ENCODE measurements at places on chromosomes 6 and 20. TPM values are rescaled to one million over a fixed set of nuclear protein-coding genes. Genes with fewer than 3 reads are reported as not detected.

- DNase-seq = no peak
These were observed 33.3 kb downstream of the NTSR1 start for GRCh38 chr20:62741701-62742491.

DNA sequence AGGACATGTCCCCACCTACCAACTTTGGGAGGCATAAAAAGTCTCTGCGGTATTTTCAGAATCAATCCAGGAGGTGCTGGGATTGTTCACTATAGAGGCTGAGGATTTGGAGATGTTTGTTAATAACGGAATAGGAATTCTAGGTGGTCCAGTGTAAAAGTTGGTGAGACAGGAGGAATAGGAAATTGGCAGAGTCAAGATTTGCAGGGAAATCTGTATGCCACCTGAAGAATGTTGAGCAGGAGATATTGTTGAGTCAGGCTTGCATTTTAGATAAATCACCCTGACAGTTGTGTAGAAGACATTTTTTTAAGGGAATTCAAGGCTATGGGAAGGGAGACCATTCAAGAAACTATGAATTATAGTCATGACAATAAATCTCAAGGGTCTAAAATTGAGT lies 124.8 kb downstream of the COL12A1 start:
- no peak for DNase-seq

DNA sequence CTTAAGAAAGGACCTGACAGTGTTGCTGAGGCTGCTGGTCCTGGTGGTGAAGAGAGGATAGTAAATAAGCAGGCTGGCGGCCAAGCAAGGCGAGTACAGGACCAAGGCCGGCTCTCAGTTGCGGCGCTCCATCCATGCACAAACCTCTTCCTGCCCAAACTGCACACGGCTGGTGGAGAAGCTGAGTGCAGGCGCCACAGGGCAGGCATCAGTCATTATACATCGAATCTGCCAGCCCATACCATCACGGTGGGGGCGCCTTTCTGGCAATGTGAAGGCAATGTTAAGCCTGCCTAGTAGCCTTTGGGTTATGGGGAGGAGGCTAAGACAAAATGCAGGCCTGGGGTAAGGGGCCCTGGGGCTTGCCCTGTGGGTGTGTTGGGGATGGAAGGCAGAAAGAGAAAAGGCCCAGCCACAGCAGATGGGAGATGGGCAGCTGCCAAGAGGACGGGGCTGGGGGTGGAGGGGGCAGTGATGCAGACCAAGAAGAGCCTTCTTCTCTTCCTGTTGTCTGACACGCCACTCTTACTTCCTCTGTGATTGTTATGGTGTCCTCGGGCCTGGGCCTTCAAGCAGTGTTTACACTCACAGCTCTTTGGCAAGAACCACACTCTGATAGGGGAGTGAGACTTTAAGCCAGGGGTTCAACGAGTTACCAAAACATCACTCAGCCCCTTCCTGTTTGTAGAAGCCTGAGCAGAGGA lies 20.3 kb upstream of the KCNK16 start:
- DNase-seq = no peak

DNA sequence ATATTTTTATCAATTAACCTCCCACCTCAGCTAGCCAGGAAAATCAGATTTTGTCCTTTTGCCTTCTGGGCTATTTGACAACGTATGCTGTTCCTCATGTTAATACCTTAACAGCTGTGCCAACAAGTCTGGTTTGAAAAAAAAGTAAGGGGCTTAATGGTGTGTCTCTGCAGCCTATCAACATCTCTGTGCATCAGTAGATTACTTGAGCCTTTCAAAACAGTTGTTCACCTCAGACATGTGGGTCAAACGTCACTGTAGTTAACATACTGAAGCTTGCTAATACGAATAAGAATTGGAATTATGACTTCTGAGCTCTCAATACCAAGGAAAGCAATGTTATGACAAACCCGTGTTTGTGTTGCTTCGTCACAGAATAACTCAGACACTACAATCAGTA lies 23.0 kb downstream of the CEP57L1 start:
- DNase-seq = no peak

DNA sequence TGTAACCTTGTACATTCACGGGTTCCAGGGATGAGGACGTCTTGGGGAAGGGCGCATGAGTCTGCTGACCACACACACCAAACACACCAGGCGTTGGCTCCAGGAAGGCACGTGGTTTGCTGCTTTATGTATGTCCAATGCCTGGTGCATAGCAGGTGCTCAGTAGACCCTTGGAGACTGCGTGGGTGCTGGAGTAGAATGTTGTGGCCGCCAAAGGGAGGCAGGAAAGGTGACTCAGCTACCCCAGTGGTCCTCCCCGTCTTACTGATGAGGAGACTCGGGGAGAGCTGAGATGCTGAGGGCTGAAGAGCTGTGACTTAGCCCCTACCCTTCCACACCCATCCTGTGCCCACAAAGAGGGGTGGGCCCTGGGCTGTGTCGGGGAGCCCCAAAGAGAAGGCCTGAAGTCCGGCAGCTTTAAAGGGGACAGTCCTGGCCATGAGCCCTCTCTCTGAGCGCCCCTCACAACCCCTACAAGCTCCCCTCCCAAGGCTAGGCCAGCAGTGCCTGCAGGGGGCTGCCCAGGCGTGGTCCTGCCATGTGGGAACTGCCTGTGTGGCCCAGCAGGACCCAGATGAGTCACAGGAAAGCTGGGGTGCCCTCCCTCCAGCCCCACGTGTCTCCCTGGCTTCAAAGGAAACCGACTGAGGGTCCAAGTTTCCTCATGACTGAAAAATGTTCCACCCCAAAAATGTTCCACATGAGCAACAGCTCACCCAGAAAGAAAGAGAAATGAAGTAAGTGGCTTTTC lies 28.0 kb upstream of the PTGIS start:
- peak; percentile 52 for DNase-seq

C20orf144 gene
- total RNA-seq = 0.13 TPM

DHX16 gene
- 36.5 TPM for total RNA-seq

All from HFFc6 (cell line).